Naive thymus-derived CD8-positive, alpha-beta T cell (primary cell): ENCODE measurements at places on chromosomes 7 and 10.

DNA sequence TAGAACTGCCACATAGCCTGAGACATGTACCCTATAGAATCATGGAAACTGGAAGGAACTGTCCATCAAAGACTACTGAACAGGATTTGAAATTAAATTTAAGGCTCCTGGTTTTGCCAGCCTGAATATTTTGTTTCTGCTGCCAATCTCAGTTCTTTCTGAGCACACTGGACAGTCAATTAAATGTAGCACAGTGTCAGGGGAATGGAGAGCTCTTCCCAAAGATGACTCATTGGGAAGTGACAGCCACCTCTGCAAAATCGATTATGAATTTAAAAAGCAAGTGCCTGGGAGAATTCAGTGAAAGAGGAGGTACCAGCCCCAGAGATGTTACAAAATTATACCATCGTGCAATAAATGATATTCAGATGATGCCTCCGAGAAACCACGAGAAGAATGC is 47.8 kb downstream of the CPXM2 start:
- no peak for DNase-seq

- DNase-seq, result no peak
Observed at GRCh38 chr10:33716501-33717267, 382.2 kb upstream of the NRP1 start.

- no peak for DNase-seq
Observed at GRCh38 chr7:105698531-105698930, 117.2 kb upstream of the EFCAB10 start.

GRCh38 chr7:33485747-33486493 is 356.6 kb downstream of the BBS9 start:
- DNase-seq, result no peak

DNA sequence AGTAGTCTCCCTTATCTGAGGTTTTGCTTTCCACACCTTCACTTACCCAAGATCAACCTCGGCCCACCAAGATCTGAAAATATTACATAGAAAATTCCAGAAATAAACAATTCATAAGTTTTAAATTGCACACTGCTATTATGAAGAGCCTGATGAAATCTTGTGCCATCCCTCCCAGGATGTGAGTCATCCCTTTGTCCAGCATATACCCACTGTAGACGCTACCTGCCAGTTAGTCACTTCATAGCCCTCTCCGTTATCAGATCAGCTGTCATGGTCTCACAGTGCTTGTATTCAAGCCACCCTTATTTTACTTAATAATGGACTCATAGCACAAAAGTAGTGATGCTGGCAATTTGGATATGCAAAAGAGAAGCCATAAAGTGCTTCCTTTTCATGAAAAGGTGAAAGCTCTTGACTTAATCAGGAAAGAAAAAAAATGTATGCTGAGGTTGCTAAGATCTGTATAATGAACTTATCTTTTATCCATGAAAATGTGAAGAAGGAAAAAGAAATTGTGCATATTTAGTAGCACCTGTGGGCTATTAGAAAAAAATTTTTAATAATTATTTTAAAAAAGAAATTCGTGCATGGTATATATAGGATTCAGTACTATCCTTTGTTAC is 9.8 kb upstream of the MRPS16 start:
- DNase-seq, result no peak

DNA sequence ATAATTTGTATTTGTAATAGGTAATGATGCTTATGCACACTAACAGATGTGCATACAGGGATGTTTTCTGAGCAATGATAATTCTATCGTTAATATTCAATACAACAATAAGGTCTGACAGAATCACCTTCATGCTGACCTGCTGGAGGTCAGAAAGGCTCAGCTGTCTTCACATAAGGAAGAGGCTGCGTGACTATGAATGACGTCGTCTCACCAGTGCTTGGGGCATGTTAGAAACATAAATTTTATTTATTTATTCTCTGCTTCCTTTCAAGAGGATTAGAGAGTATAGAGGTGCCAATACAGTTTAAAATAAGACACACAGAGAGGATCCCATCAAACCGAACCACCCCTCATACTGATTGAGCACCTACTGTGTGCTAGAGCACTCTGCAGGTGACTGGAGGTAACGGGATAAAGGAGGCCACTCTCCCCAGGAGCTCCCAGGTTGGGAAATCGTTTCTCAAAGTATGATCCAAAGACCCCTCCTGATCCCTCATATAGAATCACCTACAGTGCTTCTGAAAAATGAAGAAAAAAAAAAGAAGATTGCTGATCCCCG is 265.6 kb upstream of the NPVF start:
- no peak for DNase-seq

DNA sequence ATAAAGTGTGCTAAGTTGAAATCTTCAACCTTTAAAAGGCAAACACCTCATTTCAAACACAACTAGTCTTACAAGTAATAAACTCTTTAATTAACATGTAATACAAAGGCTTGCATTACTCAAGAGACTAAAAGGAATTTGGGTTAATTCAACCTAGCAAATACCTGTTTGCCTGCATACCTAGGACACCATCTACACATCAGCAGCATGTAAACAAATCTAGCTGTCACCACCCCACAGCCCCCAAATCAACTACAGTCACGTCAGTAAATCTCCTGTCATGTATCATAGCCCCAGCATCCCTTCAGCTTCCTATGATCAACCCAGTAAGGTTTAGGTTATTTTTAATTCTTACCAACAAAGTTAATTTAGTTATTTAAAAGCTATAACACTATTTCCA is 33.5 kb downstream of the ZNF800 start:
- DNase-seq, result no peak

DNA sequence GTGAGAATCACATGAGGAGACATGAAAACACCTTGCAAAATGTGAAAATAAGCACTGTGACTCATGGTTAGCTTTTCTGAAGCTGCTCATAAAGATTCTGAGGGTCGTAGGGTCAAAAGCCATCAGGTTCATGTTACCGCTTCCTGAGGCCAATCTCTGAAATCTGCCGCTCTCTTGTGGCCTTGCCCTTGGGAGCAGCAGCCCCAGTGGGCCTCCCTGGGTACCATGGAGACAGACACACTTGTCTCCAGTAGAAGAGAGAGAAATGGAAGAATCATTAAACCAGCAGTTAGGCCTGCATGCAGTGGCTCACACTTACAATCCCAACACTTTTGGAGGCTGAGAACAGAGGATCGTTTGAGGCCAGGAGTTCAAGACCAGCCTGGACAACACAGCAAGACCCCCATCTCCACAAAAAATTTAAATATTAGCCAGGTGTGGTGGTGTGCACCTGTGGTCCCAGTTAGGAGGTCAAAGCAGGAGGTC is 42.8 kb downstream of the NIPSNAP2 start:
- no peak for DNase-seq

GRCh38 chr10:21757185-21757901 is 223.3 kb downstream of the MLLT10 start:
- no peak for DNase-seq
